ENCODE measurements at places on chromosomes 12 and 14. TPM values are rescaled to one million over a fixed set of nuclear protein-coding genes. Genes with fewer than 3 reads are reported as not detected.

The MTRFR gene
- 8.4 TPM for total RNA-seq

The SERPINA1 gene
- total RNA-seq, result 4.4 TPM

The MNAT1 gene
- 28.5 TPM for total RNA-seq

The KRT5 gene
- total RNA-seq, result not detected

The CDKL1 gene
- 1.3 TPM for total RNA-seq

The RPS6KA5 gene
- 6.4 TPM for total RNA-seq

The STXBP6 gene
- 21.7 TPM for total RNA-seq

The PMCH gene
- total RNA-seq, result not detected

The FOXN4 gene
- not detected for total RNA-seq

The TNS2 gene
- 109 TPM for total RNA-seq

The TOMM20L gene
- total RNA-seq, result not detected

The HCAR2 gene
- total RNA-seq, result 0.14 TPM

The JPH4 gene
- 0.19 TPM for total RNA-seq

The FAIM2 gene
- total RNA-seq, result 7.4 TPM

The RILPL2 gene
- total RNA-seq, result 2.2 TPM

The RTN1 gene
- 0.80 TPM for total RNA-seq

GRCh38 chr12:68785358-68785757, 22.6 kb upstream of the MDM2 start:
- DNase-seq, result no peak

GRCh38 chr12:5280086-5280485, 151.8 kb upstream of the NTF3 start:
- DNase-seq, result no peak

GRCh38 chr12:92070054-92070863, 75.4 kb downstream of the BTG1 start:
- no peak for DNase-seq

- DNase-seq, result peak; percentile 70
Measured at GRCh38 chr12:113359133-113359938, 949 bp downstream of the PLBD2 start.

- no peak for DNase-seq
Measured at GRCh38 chr12:68612202-68612601, 1.5 kb downstream of the RAP1B start.

- DNase-seq, result no peak
Measured at GRCh38 chr12:12874029-12874428, 17.3 kb upstream of the GPRC5A start.

DNA sequence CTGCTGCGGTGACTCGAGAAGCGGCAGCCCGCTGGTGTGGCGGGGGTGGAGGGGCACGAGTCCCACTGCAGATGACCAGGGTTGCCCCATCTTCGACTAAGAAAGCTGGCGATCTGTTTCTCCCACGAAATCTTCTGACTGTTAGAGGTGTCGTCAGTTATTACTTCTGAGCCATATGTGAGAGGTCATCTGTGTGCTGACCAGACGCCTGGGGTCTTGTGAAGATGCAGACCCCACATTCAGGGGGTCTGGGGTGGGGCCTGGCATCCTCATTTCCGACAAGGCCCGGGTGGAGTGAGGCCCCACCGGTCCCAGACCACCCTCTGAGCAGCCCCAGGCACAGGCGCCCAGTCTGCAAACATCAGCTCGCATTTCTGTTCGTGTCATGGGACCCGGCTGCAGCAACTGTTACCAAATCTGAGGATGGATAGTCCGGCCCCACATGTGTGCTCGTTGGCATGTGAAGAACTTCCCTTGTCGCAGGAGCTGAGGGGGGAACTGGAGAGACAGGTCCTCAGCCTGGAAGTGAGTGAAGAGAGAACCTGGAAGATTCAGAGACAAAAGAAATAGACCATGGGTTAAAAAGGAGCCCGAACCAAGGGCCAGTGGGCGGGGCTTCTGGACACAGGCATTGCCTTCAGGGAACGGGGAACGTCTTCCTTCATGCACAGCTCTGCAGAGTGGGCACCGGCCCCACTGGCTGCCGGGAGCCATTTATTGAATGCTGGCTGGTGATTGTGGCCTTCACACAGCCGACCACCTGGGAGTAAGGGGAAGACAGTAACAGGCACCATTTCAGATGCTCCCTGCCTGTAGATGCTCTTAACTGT, 135.2 kb downstream of the ADGRD1 start:
- no peak for DNase-seq

- DNase-seq, result no peak
Measured at GRCh38 chr12:125111403-125111802, 46.2 kb downstream of the AACS start.

DNA sequence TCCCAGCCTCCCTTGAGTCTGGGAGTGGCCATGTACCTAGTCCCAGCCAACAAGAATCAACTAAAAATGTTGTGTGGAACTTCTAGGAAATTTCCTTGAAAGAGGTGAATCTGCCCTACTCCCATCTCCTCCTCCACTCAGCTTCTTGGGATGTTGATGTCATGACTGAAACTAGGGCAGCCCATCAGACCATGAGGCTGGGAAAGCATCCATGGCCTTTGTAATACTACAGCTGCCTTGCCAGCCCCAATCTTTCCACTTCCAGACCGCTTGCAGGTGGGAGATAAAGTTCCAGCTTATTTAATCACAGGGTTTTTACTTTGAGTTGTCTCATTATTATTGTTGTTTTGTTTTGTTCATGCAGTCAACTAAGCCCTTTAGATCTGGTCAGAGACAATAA, 170.3 kb upstream of the LMNTD1 start:
- DNase-seq, result no peak

- DNase-seq, result no peak
Measured at GRCh38 chr12:28500373-28501024, 310.2 kb downstream of the CCDC91 start.

DNA sequence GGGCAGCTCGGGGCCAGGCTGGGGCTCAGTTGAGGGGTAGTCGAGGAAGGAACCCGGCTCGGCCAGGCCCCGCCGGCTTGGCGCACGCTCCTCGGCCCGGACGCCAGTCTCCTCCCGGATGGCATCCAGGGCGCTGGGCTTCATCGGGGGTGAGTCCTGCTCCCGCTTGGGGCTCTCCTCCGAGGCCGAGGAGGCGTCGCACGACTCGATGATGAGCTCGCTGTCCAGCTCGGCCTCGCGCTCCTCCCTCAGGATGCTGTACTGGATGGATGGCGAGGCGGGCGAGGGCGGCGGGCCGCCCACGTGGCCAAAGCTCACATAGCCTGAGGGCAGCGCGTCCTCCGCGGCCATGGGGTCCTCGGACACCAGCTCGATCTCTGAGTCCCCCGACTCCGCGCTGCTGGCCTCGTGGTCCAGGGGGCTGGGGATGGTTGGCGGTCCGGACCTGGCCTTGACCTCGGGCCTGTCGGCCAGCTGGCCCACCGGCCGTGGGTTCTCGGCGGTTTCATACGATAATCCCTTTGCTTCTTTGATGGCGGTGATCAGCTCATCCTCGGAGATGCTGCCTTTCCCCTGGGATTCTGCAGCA, 143.4 kb downstream of the RTN1 start:
- no peak for DNase-seq

DNA sequence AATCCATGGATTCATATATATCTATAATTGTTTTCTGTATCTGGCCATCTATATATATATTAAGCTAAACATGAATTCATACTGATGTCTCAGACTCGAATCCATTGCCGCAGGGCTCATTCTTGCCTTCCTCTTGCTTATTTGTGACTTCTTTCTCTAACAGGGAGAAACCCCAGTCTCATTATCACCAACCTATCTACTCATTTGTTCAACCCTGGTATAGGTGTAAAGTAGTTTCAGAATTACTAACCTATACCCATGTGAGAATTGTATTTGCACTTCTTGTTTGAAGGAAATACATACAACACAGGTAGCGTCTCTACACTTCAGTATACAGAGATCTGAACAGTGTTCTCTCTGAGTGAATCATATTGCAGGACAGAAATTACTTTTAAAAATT, 77.7 kb downstream of the PTPN11 start:
- no peak for DNase-seq

DNA sequence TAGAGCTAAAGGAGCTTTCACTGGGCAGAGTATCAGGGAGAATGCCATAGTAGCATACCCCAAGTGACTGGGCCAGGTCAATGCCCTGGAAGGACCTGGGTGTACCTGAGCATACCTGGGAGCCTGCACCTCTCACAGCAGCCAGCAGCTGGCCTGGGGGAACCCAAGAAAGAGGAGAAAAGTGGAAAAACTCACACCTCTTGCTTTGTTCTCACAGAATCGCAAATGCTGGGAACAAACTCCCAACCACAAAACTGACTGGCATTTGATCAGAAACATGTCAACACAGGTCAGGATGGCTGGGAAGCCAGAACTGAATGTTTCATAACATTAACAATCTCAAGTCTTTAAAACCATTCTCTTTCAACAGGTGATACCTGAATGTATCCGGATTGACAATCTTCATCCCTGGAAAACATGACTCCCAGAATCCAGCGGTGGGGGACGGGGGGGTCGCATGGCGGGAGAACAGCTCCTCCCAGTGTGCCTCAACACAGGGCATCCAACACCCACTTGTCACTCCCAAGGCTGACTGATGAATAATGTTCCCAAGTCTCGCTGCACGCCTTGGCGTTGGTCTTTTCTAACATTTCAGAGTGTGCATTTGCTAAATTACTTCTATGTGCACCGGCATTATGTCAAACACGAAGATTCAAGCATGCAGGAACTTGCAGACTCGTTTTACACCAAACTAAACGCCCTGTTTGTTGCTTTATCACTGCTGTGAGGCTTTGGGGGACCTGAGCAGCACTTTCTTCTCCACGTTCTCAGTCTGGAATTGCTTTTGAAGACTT, 7.9 kb downstream of the FOXN3 start:
- no peak for DNase-seq

DNA sequence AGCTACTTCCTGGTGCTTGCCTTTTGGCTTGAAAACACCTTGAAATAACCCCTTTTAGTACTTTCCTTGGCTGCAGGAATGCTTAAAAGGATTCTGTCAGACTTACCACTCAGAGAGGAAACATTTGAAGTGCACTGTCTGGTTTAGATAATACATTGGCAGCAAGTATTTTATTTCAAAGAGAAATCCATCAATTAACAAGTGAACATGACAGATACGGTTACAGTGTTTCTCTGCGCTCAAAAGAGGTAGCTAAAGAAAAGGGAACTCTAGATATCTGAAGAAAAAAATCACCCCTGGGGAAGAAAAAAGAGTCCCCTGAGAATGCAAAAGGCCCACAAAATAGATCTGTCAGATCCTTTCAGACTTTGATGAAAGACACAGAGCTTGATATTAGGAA, 421.9 kb downstream of the LRFN5 start:
- DNase-seq, result no peak

- no peak for DNase-seq
Measured at GRCh38 chr12:75177997-75178396, 31.6 kb downstream of the KCNC2 start.

DNA sequence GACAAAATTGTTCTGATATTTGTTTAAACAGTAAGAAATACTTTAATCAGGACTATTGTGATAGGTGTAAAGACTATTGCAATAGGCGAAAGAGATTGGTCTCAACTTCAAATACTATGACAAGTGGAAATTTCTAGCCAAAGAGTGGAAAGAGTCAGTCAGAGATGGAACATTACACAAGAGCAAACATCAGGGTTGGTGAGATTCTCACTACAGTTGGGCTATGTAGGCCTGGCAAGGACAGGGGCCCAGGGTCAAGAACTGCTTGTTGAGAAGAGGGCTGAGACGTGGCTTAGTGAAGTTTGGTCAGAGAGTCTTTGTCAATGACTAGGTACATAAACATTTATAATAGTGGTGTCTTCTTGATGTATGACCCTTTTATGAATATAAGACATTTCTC, 19.4 kb downstream of the CAND1 start:
- DNase-seq, result no peak

DNA sequence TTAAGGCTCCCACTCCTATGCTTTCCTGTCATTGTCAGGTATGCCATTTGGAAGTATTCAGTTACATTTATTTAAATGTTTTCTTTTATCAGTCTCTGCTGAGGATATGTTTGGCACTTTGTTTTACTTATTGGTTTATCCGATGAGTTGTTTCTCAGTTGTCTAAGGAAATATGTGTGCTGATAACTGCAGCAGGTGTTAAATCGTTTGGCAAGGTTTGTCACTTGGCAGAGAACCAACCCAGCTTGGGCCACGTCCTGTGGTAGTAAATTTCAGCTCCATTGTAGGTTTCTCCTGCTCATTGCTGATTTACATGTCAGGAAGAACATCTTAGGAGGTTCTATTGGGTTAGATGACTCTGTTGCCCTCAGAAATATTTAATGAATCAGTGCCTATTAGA, 22.0 kb upstream of the MGST1 start:
- no peak for DNase-seq

DNA sequence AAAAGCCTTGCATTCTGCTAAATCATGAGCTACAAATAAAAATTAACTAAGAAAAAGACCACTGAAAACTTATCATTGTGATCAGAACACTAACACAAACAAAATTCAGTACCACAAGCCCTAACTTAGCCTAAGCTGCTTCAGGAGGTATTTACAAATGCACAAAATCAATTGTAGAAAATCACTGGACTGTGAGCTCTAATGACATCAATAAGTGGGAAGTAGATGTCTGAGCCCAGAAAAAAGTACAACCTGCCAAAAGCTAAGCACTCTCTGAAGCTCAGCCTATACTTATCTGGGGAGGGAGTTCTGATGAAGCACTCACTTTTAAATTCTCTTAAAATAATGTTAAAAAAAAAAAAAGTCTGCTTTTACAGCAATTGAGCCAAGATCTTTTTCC, 92.9 kb downstream of the SLCO1B1 start:
- DNase-seq, result no peak

DNA sequence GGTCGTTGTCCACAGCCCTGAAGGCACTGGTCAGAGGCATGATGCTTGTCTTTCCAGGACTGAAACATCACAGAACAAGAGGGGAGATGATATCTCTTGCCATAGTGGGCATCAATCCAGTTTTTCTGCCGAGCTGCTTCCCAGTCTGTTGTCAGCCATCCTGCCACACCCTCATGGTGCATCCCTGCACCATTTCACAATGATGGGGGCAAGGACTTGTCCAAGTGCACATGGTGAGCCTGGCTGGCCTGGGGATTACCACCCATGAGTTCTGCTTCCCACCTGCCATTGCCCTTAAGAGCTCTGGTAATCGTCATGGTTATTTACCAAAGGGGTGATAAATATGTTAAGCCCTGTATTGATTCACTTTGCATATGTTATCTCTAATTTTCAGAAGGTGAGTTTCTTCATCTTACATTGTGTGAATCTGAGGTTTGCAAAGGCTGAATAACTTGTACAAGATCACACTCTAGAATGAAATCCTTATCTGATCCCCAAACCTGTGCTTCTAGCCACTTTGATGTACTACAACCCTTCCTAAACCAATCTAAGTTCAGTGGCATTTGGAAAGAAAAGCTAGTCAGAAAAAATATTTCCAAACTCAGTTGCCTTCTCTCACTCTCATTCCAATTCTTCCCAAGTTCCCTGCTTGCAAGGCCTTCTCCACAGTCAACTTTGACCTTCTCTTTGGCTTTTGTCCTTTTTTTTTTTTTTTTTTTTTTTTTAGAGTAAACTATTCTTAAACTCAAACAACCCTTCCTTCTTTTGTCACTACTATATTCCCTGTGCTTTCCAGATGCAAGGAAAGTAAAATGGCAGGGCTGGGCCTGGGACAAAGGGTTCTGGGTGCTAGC, 2.3 kb downstream of the AVIL start:
- DNase-seq, result no peak

GRCh38 chr14:91975763-91976162, 28.3 kb upstream of the FBLN5 start:
- DNase-seq, result no peak

Measured in left ventricle myocardium inferior (tissue), 1 donor.